ENCODE measurements at places on chromosomes 1 and 21.

DNA sequence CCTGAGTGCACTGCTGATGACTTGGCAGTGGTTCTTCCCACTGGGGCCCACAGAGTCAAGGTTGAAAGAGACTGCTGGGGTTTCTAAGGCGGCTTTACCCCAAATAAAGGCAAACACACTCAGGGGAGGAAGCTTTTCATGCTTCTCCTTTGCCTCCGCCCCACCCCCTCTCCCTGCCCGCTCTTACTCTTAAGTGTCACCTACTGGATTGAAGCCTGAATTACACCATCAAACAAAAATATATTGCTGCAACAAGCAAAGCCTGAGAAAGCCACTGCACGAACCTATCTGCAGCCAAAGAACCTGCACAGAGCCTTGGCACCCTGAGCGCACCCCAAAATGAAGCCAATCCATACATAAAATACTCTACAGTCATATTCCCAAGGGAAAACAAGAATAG lies 63.1 kb downstream of the PTGFR start:
- DNase-seq, result no peak

GRCh38 chr1:165826565-165827267 lies 698 bp upstream of the UCK2 start:
- peak; percentile 4 for DNase-seq

- DNase-seq, result no peak
Observed at GRCh38 chr1:28592321-28593071, 431 bp downstream of the RAB42 start.

GRCh38 chr21:29520171-29520570 lies 221.4 kb downstream of the BACH1 start:
- no peak for DNase-seq

DNA sequence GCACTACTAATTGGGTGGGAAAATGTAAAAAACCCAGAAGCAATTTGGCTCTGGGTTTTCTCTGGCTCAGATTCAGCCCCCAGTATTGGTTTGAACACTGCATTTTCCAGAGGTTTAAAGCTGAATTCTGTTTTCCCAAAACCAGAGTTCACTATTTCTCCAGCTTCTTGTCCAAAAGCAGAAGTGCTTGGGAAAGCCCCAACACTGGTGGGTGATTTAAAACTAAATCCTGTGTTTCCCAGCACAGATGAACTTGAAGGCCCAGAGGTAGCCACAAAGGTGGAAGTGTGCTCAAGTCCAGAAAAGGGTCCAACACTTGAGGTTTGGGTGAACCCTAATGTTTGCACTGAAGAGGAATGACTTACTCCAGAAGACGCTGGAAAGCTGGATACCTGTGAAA lies 678 bp downstream of the MCM3AP start:
- DNase-seq, result no peak

GRCh38 chr1:231266811-231267322 lies 25.9 kb downstream of the GNPAT start:
- DNase-seq, result no peak

- DNase-seq, result no peak
Observed at GRCh38 chr1:202806845-202807450, 1.3 kb downstream of the KDM5B start.

DNA sequence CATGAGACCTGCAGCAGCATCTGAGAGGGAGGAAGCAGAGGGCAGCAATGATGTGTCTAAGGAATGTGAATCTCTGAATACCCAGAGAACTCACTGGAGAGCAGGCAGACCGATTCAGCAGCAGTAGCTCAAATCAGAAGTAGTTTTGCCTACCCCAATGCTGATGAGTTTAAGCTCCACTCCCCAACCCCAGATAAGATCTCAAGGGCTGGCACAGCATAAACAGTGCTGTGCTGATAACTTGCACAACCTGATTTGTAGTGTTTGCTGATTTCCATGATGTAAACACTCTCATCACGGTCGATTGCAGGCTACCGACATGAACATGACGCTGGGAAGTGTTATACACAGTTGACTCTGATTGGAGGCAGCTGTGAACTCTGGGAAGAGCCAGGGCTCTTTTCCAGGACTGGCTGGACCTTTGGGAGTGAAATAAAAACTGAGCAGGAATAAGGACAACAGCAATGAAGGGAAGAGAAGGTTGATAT lies 11.2 kb upstream of the HMGCS2 start:
- no peak for DNase-seq

DNA sequence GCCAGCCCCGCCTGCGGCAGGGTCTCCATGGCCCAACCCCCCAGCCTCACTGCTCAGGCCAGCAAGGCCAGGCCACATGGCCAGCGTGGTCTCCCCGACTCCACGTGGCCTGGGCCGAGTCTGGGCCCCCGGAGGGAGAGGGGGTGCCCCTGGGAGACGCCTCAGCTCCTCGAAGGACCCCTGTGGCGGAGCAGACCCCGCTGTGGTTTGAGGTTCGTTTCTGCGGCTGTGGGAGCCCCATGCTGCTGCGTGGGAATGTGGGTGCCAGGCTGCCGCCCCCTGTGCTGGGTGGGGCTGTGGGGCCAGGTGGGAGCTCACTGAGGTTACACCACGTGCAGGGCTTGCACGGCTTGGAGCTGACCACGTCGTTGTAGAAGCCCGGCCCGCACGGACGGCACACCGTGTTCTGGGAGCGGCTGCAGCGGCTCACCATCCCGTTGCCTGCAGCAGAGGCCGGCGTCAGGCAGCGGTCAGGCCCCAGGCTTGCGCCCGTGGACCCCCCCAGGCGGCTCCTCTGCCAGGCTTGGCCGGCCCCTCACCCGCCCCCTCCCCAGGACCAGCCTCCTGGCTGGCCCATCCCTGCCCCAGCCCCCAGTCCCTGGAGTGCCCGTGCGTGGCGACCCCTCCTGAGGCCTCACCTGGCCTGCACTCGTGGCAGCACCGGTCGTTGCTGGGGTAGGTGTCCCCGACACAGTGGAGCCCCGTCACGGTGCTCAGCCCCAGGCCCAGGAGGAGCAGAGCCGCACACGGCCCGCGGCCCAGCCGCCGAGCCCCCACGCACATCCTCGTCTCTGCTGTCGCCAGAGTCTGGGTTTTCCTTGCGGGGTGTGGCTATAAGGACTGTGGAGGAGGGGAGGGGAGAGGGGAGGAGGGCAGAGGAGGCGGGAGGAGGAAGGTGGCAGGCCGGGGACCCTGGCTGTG lies at the start of gene TNFRSF4:
TNFRSF4 (minus strand) TSS at position 809 of the 921 bp plus-strand sequence; CDS start at position 783, 26 bp downstream.
- DNase-seq, result peak; percentile 42

DNA sequence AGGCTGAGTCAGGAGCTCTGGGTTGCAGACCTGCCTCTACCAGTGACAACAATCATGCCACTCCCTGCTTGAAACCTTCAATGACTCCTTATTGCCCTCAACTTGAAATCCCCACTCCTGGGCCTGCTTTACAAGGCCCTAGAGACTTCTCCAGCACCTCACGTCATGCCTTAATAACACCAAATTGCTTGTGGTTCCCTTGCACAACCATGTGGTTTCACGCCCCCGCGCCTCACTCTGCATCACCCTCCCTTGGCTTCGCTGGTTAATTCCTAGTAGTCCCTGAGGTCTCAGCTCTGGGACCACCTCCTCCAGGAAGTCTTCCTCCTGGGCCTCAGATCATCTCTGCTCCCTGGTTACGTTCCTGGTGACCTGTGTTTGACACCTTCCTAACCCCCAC lies 33.0 kb downstream of the EPHA2 start:
- peak; percentile 30 for DNase-seq

DNA sequence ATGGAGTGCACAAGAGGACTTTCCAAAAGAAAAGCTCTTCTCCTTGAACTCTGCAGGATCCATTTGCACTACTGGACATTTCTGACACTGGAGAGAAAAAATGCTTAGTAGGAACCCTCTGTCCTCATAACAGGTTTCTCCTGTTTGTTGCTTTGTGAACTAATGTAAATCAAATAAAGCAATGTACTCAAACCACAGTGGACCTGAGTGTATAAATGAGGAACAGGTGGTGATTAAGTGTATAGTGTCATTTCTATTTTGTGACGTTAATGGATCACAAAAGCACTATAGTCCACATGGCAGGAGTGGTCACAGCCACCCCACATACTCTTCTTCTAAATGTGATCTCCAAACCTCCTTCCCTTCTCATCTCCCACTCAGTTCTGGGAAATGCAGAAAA lies 268.4 kb upstream of the DUSP10 start:
- DNase-seq, result no peak

DNA sequence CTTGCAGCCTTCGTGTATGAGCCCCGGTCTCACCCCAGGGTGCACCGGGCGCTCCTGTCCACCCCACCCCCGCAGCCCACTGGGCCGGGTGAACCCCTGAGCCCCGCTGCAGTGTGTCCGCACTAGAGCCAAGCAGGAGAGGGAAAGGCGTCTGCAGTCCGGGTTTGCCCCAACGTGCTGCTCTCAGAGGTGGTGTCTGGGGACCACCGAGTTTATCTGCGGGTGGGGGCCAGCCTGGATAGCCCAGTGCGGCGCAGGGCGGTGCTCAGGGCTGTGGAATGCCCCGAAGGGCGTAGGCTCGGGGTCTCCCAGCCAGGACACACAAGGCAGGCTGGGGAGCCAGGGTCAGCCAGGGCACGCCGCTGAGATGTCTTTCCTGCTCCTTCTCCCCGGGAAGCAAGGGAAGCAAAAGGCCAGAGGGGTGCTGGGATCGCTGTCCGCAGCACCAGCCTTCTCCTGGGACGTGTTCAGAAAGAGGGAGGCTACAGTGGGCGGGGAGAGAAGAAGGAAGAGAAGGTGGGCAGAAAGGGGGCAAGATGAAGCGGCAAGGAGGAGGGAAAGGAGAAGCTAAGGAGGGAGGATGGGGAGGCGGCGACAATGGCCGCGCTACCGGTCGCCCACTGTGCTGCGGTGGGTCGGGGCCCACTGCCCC lies 56.6 kb downstream of the MAB21L3 start:
- DNase-seq, result no peak

GRCh38 chr21:24995216-24995615 lies 612.1 kb downstream of the MRPL39 start:
- no peak for DNase-seq

DNA sequence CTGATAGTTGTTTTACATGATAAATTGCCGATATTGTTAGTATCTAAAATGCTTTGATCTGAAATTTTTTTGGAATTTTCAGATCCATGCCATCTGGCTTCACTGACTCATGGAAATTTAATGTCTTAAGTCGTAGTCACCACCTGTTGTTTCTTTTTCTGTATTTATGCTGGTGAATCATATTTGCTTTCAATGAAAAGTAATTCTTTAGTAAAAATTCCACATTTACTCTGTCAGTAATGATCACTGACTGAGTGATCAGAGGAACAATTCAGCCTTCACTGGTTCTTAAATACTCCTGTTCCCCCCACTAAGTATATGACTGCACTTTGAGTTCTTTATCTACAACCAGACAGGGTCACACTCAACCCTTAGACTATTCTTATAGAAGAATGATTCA lies 185.6 kb upstream of the NRIP1 start:
- no peak for DNase-seq

DNA sequence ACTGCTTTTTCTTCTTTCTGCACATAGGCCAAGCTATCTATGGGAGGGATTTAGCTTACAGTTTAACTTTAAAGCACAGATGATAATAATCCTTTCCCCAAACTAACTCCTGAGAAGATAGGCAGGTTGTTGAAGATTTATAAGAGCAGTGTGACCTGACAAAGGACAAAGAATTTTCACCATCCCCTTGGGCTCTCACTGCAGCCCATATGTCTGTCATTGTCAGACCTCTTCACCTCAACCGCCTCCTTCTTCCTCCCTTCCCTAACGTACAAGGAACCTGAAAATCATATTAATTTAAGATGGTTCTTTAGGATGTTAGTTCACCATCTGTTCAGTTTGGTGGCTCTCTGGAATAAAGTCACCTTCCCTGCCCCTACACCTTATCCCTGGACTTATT lies 5.0 kb downstream of the RNU1-2 start:
- no peak for DNase-seq

GRCh38 chr1:40926441-40926840 lies 53.1 kb upstream of the CTPS1 start:
- no peak for DNase-seq

GRCh38 chr1:44947063-44947773 lies 39.2 kb downstream of the EIF2B3 start:
- no peak for DNase-seq

GRCh38 chr1:230715510-230715909 lies 1.6 kb upstream of the AGT start:
- DNase-seq, result no peak

DNA sequence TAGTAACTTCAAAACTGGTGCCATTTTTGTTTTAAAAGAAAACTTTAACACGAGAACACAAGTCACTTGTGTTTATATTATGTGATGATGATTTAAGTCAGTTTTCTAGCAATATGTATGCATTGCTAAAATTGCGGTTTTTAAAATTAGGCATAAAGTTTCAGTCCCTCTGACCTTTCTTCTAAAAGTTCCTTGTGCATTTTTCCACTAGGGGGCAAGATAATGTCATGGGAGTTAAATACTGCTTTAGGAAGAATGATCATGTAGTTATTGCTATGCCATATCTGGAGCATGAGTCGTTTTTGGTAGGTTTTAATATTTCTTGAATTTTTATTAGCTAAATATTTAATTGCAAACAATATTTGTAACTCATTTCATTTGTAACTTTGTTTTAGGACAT lies 10.7 kb downstream of the CDC7 start:
- DNase-seq, result no peak

- DNase-seq, result no peak
Observed at GRCh38 chr1:30955448-30956015, 47.0 kb upstream of the SDC3 start.

GRCh38 chr1:156486421-156487344 lies 13.9 kb downstream of the MEF2D start:
- no peak for DNase-seq

- no peak for DNase-seq
Observed at GRCh38 chr1:156898161-156898566, 4.6 kb downstream of the PEAR1 start.

GRCh38 chr1:36156329-36157114 lies 562 bp downstream of the MAP7D1 start:
- DNase-seq, result peak; percentile 51

DNA sequence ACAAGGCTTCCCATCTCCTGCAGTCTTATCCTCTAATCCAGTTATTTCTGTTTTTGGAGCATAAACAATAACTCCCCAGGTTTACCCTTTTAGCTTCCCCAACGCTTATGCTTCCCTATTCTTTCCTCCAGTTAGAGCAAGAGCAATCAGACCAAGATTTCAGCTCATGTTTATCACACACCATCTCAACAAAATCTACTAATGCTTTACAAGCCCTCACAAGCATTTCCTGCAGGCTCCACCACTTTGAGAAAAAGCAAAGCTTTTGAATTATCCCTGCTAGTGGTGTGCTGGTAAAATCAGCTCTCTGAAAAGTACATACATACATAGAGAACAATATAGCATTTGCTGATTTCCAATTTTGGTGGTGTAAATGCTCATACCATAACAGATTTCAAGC lies 92.9 kb downstream of the EDEM3 start:
- DNase-seq, result no peak

GRCh38 chr1:235817101-235817728 lies 49.5 kb downstream of the LYST start:
- no peak for DNase-seq

GRCh38 chr1:19138331-19138730 lies 71.7 kb downstream of the UBR4 start:
- no peak for DNase-seq

GRCh38 chr1:159342761-159343425 lies 40.8 kb downstream of the FCER1A start:
- DNase-seq, result no peak

DNA sequence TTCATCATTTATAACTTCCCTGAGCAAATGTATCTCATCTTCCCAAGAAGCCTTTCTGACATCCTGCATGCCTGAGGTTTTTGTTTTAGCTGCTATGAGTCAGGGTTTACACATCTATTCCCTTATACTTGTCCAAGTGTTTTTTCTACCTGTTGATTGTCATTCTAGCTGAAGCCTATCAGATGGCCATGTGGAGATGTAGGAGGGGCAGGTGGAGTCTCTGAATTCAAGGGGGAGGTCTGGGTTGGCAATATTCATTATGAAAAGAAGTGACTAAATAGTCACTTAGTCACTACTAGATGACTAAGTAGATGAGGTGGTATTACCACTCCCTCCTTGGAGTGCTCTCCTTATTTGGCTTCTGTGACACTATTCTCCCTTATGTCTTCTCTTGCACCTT lies 52.4 kb downstream of the XCL1 start:
- no peak for DNase-seq

All from CD4-positive, alpha-beta memory T cell (primary cell).